ENCODE measurements at places on chromosomes 1 and 21. TPM values are rescaled to one million over a fixed set of nuclear protein-coding genes. Genes with fewer than 3 reads are reported as not detected.

GRCh38 chr1:85975912-85976371, 180.6 kb downstream of the COL24A1 start:
- H3K36me3 ChIP-seq = no peaks in the 10 kb centered on the region
- H3K4me1 ChIP-seq = no peaks in the 10 kb centered on the region
- H3K27me3 ChIP-seq = no peaks in the 10 kb centered on the region
- H3K4me3 ChIP-seq = no peak overlapping the region
- H3K27ac ChIP-seq = no peak overlapping the region

DNA sequence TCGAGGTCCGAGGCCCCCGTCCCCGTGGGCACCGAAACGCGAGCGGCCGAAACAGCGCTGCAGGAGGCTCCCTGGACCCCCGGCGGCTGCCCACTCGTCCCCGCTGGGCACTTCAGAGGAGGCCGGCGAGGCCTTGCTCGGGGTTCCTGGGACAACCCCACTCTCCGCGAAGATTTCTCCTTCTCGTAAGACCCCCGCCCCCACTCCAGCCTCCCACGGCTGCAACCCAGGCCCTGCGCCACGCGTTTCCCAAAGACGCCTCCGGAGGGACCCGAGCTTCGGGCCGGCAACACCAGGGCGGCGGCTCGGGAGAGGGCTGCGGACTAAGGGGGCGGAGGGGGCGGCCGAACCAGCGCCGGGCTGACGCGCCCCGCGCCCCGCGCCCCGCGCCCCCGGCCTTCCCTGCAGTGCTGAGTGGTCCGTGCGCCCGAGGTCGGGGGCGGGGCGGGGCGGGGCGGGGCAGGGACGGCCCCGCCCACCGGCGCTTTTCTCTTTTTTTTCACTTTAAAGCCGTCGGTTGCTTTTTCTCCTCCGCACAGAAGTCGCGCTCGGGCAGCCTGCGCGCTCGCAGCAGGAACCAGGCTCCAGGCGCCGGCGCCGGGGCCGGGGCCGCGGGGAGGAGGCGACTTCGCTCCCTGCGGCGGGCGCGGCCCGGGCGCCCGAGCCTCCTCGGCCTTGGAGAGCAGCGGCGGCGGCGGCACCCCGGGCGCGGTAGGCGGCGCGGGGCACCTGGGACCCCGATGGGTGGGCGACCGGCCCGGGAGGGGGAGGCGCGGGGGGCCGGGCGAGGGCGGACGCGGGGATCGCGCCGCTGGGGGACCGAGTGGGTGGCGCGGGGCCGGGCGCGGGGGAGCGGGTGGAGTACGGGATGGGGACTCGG, at the start of gene SPSB1:
TSS of gene SPSB1 (plus strand) at position 534 of the 880 bp plus-strand sequence. CDS start 62,998 bp downstream, outside the sequence.
- peaks cover 36% of the 10 kb centered on the region for H3K4me1 ChIP-seq
- no peaks in the 10 kb centered on the region for H3K27me3 ChIP-seq
- peak; percentile 63 for DNase-seq
- H3K36me3 ChIP-seq = no peaks in the 10 kb centered on the region
- peak within 1 kb of the TSS; percentile 95 for H3K4me3 ChIP-seq
- peak within 1 kb of the TSS; percentile 36 for H3K27ac ChIP-seq

GRCh38 chr1:12231276-12231595, 1.4 kb downstream of the VPS13D start:
- peaks cover 18% of the 10 kb centered on the region for H3K36me3 ChIP-seq
- peaks cover 29% of the 10 kb centered on the region for H3K4me1 ChIP-seq
- no peak for DNase-seq

GRCh38 chr1:57146100-57146499, 180.3 kb upstream of the C8B start:
- no peak overlapping the region for H3K27ac ChIP-seq
- no peaks in the 10 kb centered on the region for H3K4me1 ChIP-seq
- H3K36me3 ChIP-seq = no peaks in the 10 kb centered on the region
- no peaks in the 10 kb centered on the region for H3K27me3 ChIP-seq
- DNase-seq = no peak
- no peak overlapping the region for H3K4me3 ChIP-seq

DNA sequence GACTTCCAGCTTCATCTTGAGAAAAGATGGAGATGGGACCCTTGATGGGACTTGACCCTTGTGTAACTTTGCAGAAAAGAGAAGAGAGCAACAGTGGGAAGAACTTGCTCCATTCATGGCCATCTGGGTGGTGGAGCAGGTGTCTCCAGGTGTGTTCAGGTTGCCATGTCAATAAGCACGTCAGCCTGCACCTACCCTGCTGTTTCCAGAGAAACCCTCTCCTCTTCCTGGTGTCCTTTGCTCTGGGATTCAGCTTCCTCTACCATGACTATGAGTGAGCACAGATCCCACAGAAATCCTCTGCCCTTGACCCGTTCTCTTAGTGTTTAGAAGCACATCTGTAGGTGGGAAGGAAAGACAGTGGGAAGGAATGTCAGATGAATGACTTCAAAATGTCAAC, 21.8 kb upstream of the OTUD3 start:
- peaks cover 26% of the 10 kb centered on the region for H3K27me3 ChIP-seq
- H3K4me1 ChIP-seq = no peaks in the 10 kb centered on the region
- no peak overlapping the region for H3K4me3 ChIP-seq
- DNase-seq = no peak
- no peaks in the 10 kb centered on the region for H3K36me3 ChIP-seq

The HNRNPCL2 gene
- not detected for total RNA-seq

The VHLL gene
- not detected for total RNA-seq

Data from CD4-positive, CD25-positive, alpha-beta regulatory T cell (primary cell).